Prostate gland (tissue), 2 donors: ENCODE measurements at places on chromosomes 6 and 20. TPM values are rescaled to one million over a fixed set of nuclear protein-coding genes. Genes with fewer than 3 reads are reported as not detected.

Gene MYBL2
- 11.6 TPM for total RNA-seq

Gene HLA-DQA2
- 0.45 TPM for total RNA-seq

Gene PCED1A
- total RNA-seq, result 58.1 TPM

Gene CST7
- 1.2 TPM for total RNA-seq

Gene TRIM31
- not detected for total RNA-seq

Gene TOP1
- total RNA-seq, result 36.9 TPM

Gene RHAG
- total RNA-seq, result not detected

DNA sequence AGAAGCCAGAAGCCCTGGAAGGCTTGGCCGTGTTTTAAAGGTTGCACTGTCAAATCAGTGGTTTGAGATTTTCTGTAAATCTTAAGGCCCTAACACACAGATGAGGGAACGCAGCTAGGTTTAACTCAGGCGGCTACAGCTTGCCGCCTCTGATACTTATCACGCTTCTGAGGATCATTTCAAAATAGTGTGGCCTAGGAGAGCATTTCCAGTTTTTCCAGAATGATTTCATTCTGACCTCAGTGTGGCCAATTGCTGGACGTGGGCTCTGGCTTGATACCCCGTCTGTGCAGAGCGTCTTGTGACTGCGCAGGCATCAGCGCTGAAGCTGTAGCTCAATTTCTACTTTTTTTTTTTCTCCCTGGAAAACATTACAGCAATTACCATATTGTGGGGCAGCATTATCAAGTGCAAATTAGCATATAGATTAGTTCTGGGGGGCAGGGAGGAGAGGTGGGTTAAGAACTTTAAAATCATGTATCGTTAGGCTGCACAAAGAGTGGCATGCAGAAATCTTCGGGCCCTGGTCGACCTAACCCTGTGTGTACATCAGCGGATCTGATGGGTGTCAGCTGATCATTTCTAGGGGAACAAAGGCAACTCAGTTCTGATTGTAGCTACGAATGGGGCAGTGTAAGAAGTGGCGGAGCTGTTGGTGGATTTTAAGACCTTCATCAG lies 105.0 kb upstream of the EEF1E1 start:
- DNase-seq, result no peak

GRCh38 chr20:5596401-5597193 lies 153.6 kb upstream of the SHLD1 start:
- DNase-seq, result no peak

GRCh38 chr6:139712830-139713229 lies 338.4 kb upstream of the CITED2 start:
- DNase-seq, result no peak

DNA sequence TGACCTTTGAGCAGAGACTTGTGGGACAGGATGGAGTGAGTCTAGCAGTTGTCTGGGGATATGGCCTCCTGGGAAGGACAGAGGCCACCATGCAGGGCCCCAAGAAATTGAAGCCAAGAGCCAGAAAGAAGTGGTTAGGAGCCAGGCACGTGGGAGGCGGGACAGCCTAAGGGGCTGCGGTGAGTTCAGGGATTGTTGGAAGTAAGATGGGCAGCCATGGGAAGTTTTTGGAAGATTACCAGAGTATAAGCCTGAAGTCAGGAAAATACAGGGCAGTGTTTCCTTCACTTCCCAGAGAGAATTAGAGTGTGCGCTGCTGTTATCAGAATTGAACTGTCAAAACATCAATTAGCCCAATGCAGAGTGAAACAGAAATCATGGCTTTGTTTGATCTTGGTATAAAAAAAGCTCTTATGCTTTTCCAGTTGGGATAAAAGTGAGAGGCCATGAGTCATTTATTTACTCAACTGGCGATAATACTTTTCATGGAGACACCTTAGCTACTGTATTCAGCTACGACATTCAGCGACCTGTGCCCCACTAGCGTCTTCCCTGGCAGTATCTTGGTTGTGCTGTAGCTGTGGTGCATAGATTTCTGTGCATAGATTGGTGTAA lies 66.9 kb downstream of the PHACTR2 start:
- no peak for DNase-seq

DNA sequence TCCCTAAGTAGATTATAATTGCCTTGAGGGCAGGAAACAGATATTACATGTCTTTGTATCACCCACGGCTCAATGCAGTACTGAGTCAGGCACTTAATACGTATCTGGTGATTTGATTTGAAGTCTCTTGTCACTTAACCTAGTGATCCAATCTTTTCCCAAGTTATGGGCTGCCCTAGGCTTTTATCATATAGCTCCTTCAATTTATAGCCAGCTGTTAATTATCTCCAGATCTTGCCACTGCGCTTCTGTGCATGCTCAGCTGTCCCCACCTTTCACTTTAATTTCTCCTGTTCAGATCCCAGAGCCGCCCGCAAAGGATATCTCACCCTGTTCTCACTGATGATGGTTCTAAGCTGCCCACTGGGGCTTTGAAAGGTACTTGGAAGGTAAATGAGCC lies 41.9 kb downstream of the SNHG17 start:
- DNase-seq, result no peak

DNA sequence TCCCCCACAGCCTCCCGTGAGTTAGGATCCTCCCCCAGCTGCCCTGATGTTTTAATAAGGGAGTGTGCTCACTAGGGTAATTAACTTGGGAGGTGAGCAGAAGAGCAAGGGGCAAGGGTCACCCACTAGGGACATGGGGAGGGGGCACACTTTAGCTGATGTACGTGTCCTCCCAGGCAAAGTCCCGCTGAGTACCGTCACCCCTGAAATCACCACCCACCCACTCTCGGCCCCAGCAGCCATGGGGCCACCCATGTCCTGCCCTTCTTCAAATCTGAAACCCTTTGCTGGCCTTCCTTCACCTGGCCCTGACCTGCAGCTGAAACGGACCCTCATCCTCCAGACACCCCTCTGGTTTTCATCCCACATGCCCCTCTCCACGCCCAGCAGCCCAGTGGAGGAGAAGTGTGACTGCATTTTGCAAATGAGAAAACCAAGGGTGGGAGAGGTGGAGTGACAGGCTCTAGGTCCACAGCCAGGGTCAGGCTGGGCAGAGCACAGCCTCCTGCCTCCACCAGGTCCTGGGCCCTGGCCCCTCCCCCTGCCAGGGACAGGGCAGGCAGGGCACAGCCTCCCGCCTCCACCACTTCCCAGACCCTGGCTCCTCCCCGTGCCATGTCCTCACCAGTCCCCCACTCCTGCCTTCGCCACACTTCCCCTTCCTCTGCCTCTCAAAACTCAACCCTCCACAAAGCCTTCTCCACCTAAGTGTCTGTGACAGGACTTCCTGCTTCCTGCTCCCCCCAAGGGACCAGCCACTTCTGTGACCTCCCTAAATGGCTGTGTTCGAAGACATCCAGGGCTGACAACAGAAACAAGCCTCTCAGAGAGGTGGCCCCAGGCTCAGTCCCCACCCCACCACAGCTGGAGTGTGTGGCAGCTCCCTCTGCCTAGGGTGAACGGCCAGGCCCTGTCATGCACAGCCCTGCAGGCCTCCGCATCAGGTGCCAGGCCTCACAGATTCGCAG lies 15.1 kb downstream of the ACSS1 start:
- no peak for DNase-seq

- no peak for DNase-seq
Observed at GRCh38 chr6:24916496-24916895, 19.3 kb downstream of the RIPOR2 start.

DNA sequence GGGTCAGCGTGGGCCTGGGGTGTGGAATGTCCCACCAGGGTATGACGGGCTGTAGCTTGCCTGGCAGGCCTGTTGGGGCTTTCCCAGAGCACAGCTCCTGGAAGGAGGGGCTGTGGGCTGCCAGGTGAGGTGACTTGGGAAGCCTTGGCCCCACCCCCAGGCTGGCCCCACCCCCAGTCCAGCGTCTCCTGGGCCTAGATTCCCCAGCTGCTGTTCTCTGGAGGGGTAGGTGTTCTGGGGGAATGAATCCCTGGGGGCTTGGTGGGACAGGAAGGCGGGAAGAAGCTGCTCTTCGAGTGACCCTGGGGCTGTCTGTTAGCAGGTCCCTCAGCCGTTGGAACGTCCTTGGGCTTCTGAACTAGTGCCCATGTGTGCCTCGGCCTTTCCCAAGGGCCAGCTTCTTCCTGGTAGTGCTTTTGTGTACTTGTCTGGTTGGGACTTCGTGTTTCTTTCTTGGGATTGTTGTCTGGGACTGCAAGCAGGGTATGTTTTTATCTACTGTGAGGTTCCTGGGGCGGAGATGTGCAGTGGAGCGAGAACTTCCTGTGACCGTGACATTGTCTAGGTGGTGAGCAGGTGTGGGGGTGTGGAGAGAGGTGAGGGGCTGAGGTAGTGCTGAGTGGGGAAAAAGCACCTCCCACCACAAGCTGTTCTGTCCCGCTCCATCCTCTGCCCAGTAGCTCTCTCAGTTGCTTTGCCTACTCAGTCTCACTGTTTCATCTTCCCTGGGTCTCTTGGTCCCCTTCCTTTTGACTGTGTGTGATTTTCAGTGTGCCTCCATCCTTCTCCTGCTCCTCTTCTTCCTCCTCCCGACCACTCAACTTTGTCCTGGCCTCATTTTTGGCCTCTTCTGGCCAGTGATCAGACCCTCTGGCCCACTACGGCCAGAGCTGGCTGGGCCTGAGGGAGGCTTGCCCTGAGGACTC lies 1.3 kb upstream of the DDR1 start:
- DNase-seq, result peak; percentile 93

- no peak for DNase-seq
Observed at GRCh38 chr20:48875233-48875913, 46.1 kb upstream of the ARFGEF2 start.

- DNase-seq, result no peak
Observed at GRCh38 chr6:21444711-21445260, 148.8 kb upstream of the SOX4 start.

DNA sequence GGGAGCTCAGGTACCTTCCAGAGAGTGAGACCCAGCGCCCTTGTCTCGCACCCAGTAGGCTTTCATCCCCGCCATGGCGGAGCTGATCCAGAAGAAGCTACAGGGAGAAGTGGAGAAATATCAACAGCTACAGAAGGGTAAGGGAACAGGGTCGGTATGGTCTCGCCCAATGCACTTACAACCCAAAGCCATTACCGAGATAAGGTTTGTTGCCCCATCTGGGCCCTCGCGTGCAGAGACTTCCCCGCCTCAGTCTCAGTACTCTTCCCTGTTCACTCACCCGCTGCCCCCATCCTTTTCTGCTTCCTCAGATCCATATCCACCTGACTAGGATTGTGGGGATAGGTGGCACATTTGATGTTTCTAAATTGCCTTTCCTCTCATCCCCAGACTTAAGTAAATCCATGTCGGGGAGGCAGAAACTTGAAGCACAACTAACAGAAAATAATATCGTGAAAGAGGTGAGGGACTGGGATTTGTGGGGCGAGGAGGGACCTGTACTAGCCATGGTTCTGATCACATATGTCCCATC lies 449 bp downstream of the PFDN6 start:
- DNase-seq, result no peak

- no peak for DNase-seq
Observed at GRCh38 chr6:71324194-71324785, 35.7 kb downstream of the OGFRL1 start.

- no peak for DNase-seq
Observed at GRCh38 chr6:23086100-23086499, 516.7 kb downstream of the HDGFL1 start.

DNA sequence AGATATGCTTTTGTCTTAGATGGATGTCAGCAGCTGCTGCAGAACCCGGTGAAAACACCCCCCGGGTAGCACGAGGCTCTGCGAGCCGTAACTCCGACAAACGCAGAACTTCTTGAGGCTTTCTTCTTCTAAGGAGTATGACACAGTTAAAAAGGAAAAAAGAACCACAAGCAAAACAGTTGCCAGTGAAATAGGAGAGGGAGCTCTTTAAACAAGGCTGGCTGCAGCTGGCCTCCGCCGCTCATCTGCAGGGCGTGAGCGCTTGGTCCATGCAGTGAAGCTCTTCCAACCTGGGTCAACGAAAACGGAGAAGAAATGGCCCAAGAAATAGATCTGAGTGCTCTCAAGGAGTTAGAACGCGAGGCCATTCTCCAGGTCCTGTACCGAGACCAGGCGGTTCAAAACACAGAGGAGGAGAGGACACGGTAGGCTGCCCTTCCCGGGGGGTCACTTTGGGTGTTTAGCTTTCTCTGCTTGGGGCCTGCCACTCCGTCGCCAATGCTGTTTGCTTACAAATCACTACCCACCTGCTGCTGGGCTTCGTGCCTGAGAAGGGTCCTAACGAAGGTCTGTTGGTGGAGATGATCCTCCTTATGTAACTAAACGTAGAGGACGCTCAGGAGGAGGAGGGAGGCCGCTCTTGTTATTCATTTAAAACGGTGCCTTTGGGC lies 13.2 kb downstream of the SYTL3 start:
- no peak for DNase-seq
